ENCODE measurements at places on chromosomes 11 and 22. TPM values are rescaled to one million over a fixed set of nuclear protein-coding genes. Genes with fewer than 3 reads are reported as not detected.

SLC1A2 gene
- under 0.01 TPM for total RNA-seq

DNA sequence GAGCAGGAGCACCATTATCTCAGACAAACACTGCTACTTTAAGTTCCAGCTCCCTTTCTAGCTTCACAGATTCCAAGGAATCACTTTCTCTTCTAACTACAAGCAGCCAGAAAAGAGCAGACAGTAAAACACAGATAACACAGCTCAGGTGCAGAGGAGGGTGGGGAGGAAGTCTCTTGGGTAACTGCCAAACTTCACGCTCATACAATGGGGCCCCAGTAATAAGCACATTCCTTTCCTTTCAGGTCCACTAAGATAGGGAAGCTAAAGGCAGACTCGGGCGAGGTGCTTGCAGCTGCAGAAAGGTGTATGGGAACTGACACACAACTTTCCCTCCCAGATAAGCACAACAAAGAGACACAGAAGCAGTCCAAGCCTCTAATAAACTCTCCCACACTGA, 69.2 kb upstream of the OR9G4 start:
- peak; percentile 22 for DNase-seq

DNA sequence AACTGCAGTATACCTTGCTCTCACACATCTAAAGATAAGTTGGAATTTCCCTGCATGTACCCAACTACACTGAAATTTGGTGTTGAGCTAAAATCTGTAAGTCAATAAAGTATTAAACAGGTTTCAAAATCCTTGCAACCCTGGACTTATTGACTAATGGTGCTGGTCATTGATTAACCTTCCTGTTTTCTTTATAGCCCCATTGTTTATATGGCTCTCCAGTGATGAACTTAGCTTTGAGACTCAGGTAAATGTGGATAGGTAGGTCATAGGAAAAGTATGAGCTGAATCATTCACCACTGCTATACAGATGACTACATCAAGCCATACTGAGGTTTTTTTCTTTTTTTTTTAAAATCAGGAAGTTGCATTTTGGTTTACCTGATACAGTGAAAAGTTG, 132.7 kb downstream of the FAT3 start:
- DNase-seq, result peak; percentile 92

GRCh38 chr11:27234961-27235360, 128.1 kb downstream of the CCDC34 start:
- no peak for DNase-seq

GRCh38 chr11:35227576-35228327, 88.8 kb downstream of the CD44 start:
- peak; percentile 35 for DNase-seq

- no peak for DNase-seq
These were observed at the start of gene CCDC83 for GRCh38 chr11:85855341-85855656. TSS of gene CCDC83 (plus strand) at chr11:85855383. CDS start at chr11:85865124, 9,741 bp downstream.

DNA sequence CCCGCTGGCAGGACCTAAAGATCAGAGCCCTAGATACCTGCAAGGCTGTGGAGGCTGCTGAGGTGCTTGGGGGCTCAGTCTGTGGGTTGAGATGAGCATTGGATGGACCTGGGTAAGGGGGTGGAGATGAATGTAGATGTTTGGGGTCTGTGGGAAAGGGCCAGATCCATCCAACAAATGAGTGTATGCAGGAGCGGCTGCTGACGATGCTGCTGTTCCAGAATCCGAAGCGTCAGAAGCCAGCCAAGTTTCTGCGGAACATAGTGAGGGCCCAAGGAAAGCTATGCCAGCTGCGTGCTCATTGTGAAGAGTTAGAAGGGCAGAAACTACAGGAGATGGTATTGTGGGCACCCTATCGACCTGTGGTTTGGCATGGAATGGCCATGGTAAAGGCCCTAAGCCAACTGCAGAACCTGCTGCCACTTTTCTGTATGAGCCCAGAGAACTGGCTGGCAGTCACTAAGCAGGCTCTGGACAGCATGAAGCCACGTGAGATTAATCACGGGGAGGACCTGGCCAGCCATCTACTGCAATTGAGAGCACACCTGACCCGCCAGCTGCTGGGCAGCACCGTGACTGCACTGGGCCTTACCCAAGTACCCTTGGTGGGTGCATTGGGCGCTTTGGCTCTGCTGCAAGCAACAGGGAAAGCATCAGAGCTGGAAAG, 36.6 kb downstream of the RRP8 start:
- DNase-seq, result no peak

GRCh38 chr22:49992921-49993648, 19.5 kb downstream of the IL17REL start:
- DNase-seq, result peak; percentile 27

GRCh38 chr11:121240650-121241303, 51.8 kb upstream of the SC5D start:
- no peak for DNase-seq
